ENCODE measurements at places on chromosomes 3 and 15. TPM values are rescaled to one million over a fixed set of nuclear protein-coding genes. Genes with fewer than 3 reads are reported as not detected.

The OIP5 gene
- total RNA-seq = 1.6 TPM

The DPPA4 gene
- total RNA-seq = not detected

The DPH3 gene
- total RNA-seq = 4.6 TPM

The HGD gene
- not detected for total RNA-seq

The FANCD2OS gene
- not detected for total RNA-seq
